CD4-positive, alpha-beta T cell (primary cell): ENCODE measurements at places on chromosomes 2 and 18.

- no peak for DNase-seq
Measured at GRCh38 chr2:126850940-126851339, 47.8 kb upstream of the TEX51 start.

DNA sequence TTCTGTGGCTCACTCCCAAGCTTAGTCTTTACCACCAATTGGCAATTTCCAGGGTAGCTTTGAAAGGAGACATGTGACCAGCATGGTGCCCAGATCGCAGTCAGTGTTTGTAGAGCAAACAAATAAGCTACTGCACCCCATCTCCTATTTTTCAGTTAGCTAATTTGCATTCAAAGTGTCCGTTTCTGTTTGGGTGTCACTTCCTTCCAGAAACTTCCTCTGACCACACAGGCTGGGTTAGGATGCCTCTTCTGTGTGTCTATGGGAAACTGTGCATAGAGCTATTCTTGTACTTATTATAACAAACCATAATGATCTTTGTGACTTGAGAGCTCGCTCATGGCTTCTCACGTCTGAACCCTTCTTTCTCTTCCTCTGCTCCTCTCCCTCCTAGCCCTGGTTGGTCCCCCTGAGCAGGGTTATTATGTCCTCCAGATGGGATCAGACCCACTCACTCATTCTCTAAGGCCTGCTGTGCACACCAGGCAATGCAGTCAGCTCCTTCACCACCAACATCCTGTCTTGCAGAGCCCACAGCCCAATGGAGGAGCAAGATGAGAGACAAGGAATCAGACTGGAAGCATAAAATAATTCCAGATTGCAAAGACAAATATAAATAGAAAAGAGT, 101.2 kb upstream of the ALK start:
- no peak for DNase-seq

DNA sequence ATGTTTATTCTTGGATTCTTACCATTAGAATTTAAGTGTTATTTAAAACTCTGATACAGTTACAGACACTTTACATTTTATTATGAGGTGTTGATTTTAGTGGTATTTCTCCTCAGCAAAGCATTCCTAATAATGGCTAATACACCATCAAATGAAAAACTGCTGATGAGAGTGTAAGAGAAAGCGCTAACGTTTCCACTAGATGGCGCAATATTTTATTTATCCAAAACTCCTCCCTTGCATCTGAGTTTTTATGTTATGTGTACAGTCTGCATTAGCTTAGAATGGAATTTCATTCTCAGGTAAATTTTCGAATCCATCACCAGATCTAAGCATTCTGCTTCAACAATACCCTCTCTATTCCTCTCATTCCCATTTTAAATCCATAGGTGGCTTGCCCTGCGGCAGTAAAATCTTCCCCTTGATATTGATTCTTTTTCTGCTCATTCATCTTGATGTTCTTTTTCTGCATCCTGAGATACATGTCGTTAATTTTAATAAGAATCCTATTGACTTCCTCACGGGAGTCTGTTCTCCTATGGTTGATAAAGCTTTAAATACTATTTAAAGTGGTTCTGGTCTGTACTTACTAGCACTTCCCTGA, 53.9 kb downstream of the PRKRA start:
- DNase-seq, result no peak

DNA sequence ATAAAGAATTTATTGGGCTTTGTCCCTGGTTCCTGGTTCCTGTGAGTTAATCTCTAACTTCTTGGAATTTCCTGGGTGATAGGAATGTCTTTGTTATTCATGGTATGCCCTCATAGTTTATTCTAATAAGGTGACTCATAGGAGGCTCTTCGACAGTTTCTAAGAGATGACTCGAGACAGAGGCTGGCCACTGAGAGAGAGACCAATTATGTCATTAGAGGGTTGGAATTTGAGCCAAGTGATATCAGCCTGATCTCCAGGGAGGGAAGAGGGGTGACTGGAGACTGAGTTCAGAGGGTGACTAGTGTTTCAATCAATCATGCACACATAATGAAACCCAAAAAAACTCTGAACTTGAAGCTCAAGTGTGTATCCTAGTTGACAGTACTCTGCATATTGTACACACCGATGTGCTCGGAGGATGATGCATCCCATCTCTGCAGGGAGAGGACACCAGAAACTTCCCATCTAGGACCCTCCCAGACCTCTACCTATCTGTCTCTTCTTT, 185.7 kb downstream of the MTCL1 start:
- no peak for DNase-seq

DNA sequence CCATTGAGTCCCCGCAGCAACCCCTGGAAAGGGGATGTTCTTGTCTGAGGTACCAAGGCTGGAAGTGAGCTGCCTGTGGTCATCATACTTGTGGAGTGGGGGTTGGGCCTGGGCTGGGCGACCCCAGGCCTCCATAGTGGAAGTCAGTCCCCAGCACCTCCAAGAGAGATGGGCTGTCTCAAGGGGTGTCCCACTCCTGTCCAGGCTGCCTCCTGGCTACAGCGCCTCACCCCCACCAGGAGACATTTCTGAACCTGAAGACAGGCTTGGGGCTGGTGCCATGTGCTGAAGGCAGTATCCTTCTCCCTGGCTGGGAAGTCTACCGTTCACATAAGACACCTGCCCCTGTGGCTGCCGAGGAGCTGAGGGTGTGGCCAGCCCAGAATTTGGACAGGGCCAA, 28.9 kb downstream of the INHBB start:
- DNase-seq, result no peak

DNA sequence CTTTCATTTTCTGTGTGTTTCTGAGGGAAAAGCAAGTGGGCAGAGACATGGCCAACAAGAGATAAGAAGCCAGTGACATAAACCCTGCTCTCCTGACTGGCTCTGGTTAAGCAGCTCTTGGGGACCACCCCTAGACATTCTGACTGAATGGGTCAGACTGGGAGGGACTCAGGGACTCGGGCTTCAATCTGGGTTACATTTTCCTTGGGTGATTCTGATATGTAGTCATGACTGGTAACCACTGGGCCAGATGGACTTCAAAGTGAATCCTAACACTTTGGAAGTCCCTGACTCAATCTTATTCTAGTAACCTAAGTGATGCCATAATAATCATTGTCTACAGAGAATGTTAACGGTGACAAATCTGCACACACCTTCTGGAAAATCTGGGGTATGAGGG, 397.8 kb downstream of the NBAS start:
- DNase-seq, result no peak
